SK-MEL-5 (cell line): ENCODE measurements at places on chromosomes 2 and 18.
A peak's percentile ranks its signal among the peaks of the same experiment; 100 is the strongest.

- DNase-seq: no peak
Observed at GRCh38 chr18:46222710-46223360, 118.7 kb downstream of the HAUS1 start.

DNA sequence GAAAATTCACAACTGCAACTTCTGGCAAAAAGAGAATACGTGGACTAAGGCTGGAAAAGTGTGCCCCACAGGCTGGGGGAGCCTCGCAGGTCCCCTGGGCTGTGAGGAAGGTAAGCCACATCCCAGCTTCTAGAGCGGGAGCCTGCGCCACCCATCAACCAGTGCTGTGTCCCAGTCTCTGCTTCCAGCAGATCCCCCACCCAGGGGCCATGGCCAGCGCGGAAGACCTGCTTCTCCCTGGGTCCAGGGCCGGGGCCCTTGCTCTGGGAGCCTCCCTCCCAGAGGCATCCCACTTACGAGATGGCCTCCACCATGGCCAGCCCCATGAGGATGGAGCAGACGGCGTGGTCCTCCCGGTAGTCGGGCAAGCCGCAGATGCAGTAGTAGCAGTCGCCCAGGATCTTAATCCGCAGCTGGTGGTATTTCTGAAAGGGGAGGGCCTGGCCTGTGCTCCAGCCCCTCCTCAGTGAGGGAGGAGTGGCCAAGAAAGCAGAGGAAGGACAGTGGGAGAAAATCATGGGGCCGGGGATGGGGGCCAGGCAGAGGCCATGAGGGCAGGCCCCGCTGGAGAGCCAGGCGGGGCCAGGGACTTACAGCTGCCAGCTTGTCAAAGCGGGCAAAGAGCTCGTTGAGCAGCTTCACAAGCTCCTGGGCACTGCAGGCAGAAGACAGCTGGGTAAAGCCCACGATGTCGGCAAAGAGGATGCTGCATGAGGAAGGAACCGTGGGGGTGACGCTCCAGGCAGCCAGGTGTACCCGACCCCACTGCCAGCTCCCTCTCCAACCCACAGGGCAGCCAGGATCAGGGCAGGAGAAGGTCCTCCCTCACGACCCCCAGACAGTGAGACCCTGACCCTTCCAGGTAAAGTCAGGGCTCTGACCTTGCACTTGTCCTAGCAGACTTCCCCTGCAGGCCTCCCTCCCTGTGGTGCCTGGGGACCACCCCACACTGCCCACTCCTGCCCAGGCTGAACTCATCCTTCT, 48.0 kb downstream of the CENPO start:
- DNase-seq: no peak

GRCh38 chr2:177622521-177622920, 229.9 kb downstream of the AGPS start:
- DNase-seq: peak; percentile 68

DNA sequence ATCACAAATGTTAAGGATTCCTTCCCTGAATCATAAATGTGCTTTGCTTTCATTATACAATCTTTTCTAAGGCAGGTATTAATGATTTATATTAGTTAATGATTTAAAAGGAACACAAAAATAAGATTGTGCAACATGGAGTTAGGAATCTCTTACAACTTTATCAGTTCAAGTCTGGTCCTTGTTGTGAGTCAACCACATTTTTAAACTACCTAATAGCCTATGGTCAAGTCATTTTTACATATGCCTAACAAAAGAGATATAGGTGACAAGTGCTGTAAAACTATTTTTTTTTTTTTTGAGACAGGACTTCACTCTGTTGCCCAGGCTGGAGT, 8.2 kb upstream of the INPP1 start:
- DNase-seq: no peak

DNA sequence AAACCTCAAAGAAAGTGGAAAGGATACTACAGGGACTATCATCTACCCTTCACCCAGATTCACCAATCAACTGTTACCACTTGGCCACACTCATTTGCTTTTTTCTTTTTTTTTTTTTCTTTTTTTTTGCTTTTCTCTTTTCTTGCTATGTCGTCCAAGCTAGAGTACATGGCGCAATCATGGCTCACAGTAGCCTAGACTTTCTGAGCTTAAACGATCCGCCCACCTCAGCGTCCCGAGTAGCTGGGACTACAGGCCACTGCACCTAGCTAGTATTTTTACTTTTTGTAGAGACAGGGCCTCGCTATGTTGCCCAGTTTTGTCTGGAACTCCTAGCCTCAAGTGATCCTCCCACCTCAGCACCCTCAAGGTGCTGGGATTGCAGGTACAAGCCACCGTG, 24.0 kb downstream of the BIN1 start:
- no peak for DNase-seq
